ENCODE measurements at places on chromosomes 2 and 18.

DNA sequence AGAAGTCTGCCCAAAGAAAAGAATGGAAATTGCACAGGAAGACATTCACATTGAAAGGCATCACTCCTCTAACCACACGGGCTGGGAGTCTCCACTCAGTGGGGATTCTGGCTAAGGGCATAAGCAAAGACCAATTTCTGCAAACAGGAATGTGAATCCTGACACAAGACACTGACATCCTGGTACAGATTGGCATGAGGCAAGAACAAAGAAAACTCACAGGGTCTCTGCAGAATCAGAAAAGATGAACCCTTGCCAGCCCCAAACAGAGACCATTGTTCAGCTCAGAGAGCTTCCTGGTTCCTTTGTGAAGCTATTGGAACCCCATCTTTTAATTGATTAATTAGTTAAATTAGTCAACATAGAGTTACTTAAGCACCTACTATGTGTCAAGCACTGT, 82.3 kb downstream of the UPP2 start:
- DNase-seq = no peak

GRCh38 chr18:13464432-13465123, 246.0 kb downstream of the LDLRAD4 start:
- DNase-seq = peak; percentile 72

- DNase-seq = no peak
Observed at GRCh38 chr2:222057347-222058073, 241.3 kb downstream of the PAX3 start.

GRCh38 chr2:239629926-239630617, 229.3 kb upstream of the HDAC4 start:
- no peak for DNase-seq

DNA sequence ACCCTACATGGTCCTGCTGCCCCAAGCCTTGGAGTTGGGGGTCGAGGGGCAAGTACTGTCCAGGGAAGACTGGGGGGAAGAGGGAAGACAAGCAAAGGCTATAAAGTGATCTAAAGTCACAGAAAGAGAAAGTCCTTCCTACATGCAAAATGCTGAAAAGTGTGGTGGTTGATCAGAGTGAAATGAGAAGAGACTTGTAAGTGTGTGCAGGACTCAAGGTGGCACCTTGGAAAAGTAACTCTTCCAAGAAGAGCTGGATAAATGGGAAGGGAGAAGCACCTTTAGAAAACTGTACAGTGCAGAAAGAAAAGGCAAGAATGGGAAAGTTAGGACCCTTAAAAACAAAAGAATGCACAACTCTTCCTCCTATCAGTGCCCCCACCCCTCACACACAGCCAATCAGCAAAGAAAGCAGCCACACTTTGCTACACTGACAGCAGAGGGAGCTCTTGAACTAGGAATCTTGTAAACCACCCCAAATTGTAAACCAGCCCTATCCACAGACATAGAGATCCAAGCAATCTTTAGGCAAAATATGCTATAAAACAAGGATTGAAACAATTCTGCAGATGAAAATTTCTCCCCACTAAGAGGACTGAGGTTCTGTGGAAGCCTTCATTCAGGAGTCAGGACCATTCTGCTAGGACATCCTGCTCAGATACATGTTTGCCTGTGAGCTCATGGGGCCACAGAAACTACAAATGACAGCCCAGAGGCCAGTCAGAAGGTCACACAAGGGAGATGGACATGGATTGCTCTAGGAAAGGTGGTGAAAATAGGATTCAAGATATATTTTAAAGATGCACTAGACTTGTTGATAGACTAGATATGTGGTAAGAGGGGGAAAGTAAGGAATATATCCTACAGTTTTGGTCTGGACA, 146.4 kb downstream of the FTCDNL1 start:
- peak; percentile 24 for DNase-seq

GRCh38 chr2:175585496-175585895, 404.0 kb upstream of the ATP5MC3 start:
- no peak for DNase-seq

Measured in femur (tissue), 1 donor.